ENCODE measurements at places on chromosomes 7 and 10.

DNA sequence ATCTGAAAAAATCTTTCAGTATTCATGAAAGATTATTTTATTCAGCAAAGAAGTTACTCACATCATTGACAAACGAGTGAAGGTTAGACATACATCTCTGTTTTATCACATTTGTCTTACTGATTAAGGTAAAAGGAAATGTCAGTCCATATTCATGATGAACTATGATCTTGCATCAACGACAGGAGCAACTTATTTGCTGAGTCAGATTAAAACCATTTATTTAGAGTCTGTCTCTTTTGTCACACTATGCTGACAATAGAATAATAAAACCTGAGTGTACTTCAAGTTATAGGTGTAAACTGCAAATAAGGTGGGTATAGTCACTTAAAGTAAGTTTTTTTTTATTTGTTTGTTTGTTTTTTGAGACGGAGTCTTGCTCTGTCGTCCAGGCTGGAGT lies 216.5 kb upstream of the SEMA3C start:
- no peak for DNase-seq

- no peak for DNase-seq
Measured at GRCh38 chr7:115359955-115360354, 438.1 kb downstream of the MDFIC start.

DNA sequence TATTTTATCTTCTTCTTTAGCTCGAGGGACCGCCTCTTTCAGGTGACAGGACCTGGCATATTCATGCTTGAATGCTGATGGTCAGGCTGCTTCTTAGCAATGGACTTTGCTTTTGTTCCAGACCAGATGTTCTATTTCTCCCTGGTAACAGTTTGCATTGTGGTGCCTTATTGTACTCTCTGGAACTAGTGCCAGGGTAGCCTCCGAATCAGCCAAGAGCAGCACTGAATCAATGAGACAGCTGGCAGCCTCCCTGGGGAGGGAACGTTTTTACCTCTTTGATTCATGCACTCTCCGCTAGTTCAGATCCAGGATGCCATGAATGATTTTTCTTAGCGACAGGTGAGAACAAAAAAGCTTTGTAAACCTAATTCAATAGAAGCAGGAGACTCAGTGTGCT lies 54.1 kb upstream of the NXPH1 start:
- peak; percentile 22 for DNase-seq

DNA sequence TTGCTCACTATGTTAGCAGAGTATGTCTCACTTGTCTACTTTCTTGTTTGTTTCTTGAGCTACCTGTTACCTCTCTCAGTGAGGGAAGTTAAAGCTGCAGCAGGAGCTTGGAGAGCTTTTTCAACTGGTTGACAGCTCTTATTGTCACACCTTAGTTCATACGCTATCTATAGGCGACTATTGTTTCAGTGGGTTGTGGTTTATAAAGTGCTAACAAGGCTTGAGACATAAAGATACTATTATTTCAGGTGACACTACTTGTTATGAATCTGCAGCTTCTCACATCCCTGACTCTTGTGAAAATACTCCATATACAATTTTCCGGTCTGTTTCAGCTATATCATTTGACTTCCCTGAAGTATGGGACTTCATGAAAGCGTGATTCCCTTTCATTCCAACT lies 167.4 kb downstream of the CSTF2T start:
- no peak for DNase-seq

GRCh38 chr7:105130580-105130979 lies 116.6 kb downstream of the KMT2E start:
- no peak for DNase-seq

DNA sequence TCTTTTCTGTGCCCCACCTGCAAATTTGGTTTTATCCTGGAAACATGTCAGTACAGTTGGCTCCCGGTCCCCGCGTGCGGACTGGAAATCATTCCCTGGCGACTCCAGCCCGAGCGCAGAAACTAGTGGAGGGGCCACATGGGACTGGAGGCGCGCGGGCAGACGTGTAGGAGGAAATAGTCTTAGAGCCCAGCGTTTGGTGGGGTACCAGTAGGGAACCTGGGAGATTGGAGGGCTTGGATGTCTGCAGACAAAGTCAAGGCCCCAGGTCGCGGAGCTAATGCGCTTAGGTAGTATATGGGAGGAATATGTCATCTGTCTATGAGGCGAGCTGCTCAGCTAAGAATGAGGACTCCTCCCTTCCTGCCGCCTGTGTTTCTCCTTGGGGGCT lies 1.3 kb downstream of the GALNT17 start:
- DNase-seq, result no peak

DNA sequence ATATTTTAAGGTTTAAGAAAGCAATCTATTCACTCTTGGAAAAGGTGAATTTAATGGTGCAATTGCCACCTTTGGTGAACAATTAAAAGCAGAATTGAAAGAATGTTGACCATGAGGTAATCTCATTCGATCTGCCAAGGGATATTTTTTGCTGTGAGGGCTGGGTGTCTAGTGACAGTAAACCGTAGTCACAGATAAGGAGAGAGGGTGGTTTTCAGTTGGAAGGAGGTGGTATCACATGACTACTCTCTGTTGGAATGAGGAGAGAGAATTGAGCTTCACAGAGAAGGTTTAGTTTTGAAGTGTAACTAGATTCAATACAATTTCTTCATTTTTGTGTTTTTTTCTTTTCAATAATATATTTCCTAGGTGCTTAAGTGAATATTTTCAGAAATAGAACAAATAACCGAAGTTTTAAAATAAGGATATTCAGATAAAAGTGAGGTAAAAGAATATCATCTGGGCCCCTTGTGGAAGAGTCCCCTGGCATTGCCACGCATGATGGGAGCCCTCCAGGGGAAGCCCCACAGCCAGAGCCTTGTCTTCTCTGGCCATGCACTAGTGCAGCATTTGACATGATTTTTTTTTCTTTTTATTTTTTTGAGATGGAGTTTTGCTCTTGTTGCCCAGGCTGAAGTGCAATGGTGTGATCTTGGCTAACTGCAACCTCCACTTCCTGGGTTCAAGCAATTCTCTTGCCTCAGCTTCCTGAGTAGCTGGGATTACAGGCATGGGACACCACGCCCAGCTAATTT lies 73.4 kb downstream of the GPR141 start:
- DNase-seq, result no peak

- DNase-seq, result no peak
Measured at GRCh38 chr7:144069953-144070352, 342 bp downstream of the OR2A25 start.

All from caudate nucleus (tissue), 63 donors.